CD4-positive, alpha-beta memory T cell (primary cell): ENCODE measurements at places on chromosomes 11 and 22. TPM values are rescaled to one million over a fixed set of nuclear protein-coding genes. Genes with fewer than 3 reads are reported as not detected.

Gene NXPE1
- not detected for polyA plus RNA-seq

DNA sequence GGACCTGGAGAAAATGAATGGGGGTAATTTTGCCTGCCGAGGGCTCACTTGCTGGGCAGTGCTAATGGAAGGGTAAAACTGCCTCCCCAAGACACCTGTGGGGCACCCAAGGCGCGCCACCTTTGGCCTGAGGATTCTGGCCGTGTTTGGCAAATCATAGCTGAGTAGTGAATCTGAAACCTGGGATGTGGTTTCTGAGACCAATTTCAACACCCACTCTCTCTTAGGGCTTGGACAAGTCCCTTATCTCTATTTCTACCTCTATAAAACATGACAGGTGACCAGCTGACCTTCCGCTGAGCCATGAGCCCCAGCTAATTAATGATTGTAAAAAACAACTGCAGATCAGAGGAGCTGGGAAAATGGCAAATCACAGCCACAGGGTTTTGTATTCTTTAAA, 1.5 kb upstream of the PACSIN3 start:
- peaks cover 11% of the 10 kb centered on the region for H3K27me3 ChIP-seq
- no peak for DNase-seq
- peaks cover 21% of the 10 kb centered on the region for H3K4me1 ChIP-seq
- no peak overlapping the region for H3K27ac ChIP-seq
- H3K36me3 ChIP-seq, result no peaks in the 10 kb centered on the region

DNA sequence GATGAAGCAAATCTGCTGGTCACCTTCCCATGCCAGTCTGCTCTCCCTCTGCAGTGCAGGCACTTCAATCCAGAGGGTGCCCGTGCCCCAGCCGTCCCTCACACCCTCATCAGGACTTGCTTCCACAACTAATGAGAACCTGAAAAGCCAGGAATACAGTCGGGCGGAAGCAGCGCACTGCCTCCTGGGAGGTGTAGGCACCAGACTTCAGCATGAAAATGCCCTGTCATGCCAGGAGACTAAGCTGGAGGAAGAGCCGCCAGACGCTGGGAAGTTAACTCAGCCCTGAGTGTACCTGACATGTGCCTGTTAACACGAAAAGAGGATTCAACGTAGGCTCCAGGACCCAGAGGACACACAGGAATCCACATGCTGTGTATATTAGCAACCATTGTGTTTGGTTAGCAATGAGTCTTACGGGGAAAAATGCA, 40.1 kb upstream of the FLI1 start:
- H3K27ac ChIP-seq, result no peak overlapping the region
- H3K4me3 ChIP-seq, result no peak overlapping the region
- no peak for DNase-seq
- no peaks in the 10 kb centered on the region for H3K27me3 ChIP-seq

Gene F2
- not detected for polyA plus RNA-seq

- DNase-seq, result peak; percentile 54
- H3K4me3 ChIP-seq, result no peak overlapping the region
- no peak overlapping the region for H3K27ac ChIP-seq
- H3K27me3 ChIP-seq, result no peaks in the 10 kb centered on the region
Observed at GRCh38 chr11:19076744-19077589, 16.4 kb upstream of the MRGPRX2 start.

Gene NARS2
- 16.5 TPM for polyA plus RNA-seq
